ENCODE measurements at places on chromosomes 7 and 10. TPM values are rescaled to one million over a fixed set of nuclear protein-coding genes. Genes with fewer than 3 reads are reported as not detected.

ANKRD30A gene
- total RNA-seq, result not detected

DNA sequence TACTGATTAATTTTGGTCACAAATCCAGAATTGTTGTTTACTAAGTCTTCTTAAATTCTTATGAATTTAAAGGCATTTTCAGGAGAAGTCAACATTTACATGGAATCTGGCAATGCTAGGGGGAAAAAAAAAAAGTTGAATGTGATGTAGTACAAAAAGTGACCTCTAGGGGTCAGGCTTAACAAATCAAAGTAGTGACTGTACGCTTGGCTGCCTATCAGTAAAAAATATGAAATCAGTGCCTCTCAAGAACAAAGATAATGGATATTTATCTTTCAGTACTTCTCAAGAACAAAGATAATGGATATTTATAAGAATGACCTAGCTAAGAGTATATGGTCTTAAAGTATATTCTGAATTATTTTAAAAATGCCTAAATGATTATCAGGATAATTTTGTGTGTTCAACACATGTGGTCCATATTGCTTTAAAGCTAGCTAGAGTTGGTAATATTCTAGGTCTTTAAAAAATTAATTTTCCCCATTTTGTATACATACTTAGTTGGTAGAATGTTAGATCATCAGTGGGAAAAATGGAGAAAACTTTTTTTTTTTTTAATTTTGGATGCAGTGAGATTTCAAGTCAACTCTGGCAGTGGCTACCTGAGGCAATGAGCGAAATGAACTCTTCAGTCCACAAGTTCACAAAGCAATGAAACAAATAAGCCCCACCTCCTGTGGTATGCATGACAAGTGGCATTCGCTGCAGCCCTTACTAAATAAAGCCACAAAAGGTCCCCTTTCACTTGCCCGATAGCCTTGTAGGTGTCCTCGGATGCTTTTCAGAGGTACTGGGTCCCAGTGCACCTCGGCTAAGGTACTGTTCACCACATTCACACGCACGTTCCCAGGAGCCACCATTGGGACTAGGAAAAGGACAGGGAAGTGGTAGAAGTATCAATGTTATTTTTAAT lies 51.2 kb upstream of the LAMB4 start:
- no peaks in the 10 kb centered on the region for H3K4me1 ChIP-seq
- DNase-seq, result no peak
- no peak overlapping the region for H3K4me3 ChIP-seq

DNA sequence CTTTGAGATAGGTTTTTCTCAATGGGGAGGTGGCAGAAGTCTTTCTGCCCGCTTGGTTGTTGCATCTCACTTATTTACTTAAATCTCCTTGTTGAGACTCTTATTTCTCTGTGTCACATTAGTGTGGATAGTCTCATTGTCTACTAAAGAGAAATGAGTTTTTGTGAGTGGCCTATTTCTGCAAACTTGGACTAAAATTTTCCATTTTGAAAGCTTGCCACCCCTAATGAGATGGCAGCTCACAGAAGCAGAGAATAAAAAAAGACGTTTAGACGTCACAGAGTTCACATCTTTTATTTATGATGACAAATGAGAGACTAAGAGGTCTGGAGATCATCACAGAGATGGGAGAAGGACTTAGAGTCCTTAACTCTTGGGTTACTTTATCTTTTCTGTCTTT lies 262.7 kb upstream of the PHYHIPL start:
- H3K27ac ChIP-seq, result no peak overlapping the region
- H3K36me3 ChIP-seq, result no peaks in the 10 kb centered on the region
- DNase-seq, result no peak

GRCh38 chr10:90318659-90319058 lies 539.2 kb downstream of the HTR7 start:
- H3K27me3 ChIP-seq, result no peaks in the 10 kb centered on the region
- no peaks in the 10 kb centered on the region for H3K4me1 ChIP-seq
- H3K4me3 ChIP-seq, result no peak overlapping the region

DNA sequence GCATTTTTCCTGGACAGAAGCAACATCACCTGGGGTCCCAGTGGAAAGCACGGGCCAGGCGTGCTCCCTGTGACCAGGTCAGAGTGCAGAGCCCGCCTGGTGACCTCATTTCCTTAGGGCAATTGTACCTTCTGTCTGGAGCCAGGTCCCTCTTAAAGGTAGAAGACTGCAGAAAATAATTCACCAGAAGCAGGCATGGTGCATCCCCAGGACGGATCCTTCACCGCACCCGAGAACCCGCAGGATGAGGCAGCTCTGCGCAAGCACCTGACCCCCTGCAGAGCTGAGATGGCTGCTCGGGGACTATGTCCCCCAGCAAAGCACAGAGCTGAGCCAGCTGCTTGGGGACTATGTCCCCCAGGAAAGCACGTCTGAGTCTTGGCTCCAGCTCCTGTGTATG lies 557.6 kb downstream of the PTPRN2 start:
- no peak overlapping the region for H3K4me3 ChIP-seq
- no peak for DNase-seq
- H3K4me1 ChIP-seq, result no peaks in the 10 kb centered on the region
- H3K36me3 ChIP-seq, result no peaks in the 10 kb centered on the region
- H3K27ac ChIP-seq, result no peak overlapping the region
- H3K27me3 ChIP-seq, result no peaks in the 10 kb centered on the region

- H3K27ac ChIP-seq, result no peak overlapping the region
- peaks cover 4% of the 10 kb centered on the region for H3K36me3 ChIP-seq
- no peak for DNase-seq
- H3K4me1 ChIP-seq, result no peaks in the 10 kb centered on the region
Observed at GRCh38 chr7:22166928-22167327, 190.0 kb downstream of the RAPGEF5 start.

DNA sequence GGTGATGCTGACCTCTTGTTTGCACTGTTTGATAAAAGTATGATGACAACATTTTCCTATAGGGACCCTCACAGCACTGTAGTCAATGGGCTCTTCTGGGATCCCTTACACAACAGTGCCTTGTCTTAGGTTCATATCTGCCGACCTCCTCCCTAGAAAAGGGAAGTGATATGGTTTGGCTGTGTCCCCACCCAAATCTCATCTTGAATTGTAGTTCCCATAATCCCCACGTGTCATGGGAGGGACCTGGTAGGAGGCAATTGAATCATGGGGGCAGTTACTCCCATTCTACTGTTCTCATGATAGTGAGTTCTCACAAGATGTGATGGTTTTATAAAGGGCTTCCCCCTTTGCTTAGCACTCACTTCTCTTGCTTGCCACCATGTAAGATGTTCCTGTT lies 23.1 kb downstream of the ZC3HAV1 start:
- H3K27ac ChIP-seq, result no peak overlapping the region
- no peaks in the 10 kb centered on the region for H3K27me3 ChIP-seq
- DNase-seq, result no peak
- H3K4me1 ChIP-seq, result no peaks in the 10 kb centered on the region
- H3K36me3 ChIP-seq, result peaks cover 16% of the 10 kb centered on the region
- no peak overlapping the region for H3K4me3 ChIP-seq

Data from right lobe of liver (tissue), 6 donors.